ENCODE measurements at places on chromosomes 6 and 20. TPM values are rescaled to one million over a fixed set of nuclear protein-coding genes. Genes with fewer than 3 reads are reported as not detected.

The DLK2 gene
- 0.57 TPM for polyA plus RNA-seq

The CD24 gene
- polyA plus RNA-seq, result 1,373 TPM

The MUC22 gene
- polyA plus RNA-seq, result not detected

The PAX1 gene
- not detected for polyA plus RNA-seq

The MYLIP gene
- polyA plus RNA-seq, result 26.7 TPM

The LAMP5 gene
- polyA plus RNA-seq, result 0.29 TPM

The TSPO2 gene
- polyA plus RNA-seq, result 0.31 TPM

The CALHM5 gene
- 0.03 TPM for polyA plus RNA-seq

The MATN4 gene
- 3.3 TPM for polyA plus RNA-seq

DNA sequence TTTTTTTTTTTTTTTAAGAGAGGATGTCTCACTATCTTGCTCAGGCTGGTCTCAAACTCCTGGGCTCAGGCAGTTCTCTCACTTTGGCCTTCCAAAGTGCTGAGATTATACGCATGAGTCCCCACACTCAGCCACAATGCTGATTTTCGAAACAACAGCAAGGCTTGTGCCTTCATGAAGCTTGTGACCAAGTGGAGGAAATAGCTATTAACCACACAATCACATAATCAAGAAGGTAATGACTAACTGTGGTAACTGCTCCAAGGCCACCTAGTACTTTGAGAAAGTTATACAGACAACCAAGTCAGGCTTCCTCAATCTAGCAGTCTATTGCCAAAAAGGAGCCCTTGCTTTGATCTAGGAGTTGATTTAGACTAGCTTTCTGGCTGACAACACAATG is 46.3 kb downstream of the SOD2 start:
- no peak for DNase-seq

DNA sequence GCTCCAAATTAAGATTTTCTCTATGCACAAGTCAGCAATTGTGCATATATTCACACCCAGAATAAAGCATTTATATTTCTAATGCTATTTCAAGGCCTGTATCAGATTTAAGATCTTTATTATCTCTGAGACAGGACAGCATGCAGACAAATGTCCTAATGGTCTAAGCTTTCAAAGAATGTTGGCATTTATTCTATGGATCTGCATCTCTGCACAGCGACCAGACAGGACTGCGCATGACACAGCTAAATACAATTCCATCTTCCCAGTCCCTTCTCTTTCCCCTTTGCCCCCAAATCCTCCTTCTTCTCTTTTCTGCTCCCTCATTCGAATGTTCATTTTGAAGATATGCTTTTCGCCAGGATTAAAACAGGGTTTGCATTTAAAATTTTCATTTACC is 478.5 kb downstream of the PKHD1 start:
- DNase-seq, result no peak

- peak; percentile 88 for DNase-seq
These were observed 538.3 kb upstream of the BTBD3 start for GRCh38 chr20:11379257-11380011.

- DNase-seq, result peak; percentile 92
These were observed 50.5 kb upstream of the ASIP start for GRCh38 chr20:34190679-34191090.

GRCh38 chr6:10894958-10895357 is 8.1 kb downstream of the SYCP2L start:
- DNase-seq, result no peak

- DNase-seq, result peak; percentile 53
These were observed 21.1 kb downstream of the CHMP4B start for GRCh38 chr20:33832103-33832804.

DNA sequence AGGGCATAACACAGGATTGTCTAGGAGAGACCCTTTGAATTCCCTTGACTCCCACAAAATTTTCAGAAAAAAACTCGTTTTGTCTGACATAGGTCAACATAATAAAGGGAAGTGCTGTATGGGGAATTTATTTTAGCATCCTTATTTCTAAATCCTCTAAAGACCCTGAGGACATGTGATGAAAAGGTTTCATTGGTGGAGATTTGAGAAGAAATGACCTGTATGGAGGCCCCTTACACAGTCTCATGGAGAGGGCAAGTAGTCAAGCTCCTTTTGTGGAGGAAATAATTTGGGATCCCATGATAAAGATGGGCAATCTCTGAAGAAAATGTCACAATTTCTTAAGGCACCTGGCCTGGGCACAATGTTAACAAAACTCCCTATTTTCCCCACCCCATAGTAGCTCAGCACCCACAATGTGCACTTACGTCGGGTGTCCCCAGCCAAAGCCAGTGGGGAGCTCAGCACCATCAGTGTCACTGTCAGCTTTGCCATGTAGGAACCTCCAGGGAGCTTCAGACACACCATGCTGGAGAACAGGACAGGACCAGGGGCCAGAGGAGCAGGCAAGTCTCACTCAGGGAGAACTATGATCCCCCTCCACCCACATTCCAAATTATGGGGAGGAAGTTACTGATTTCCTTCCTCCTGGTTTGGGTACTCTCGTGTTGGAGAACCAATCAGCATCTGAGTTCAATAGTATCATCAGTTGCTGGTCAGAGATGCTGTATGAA is at the start of gene HLA-DRB5:
Gene HLA-DRB5, minus strand, starts transcription at position 591 of the 734 bp plus-strand sequence. Its CDS starts 63 bp downstream, at position 528.
- DNase-seq, result peak; percentile 56

- DNase-seq, result no peak
These were observed 100.8 kb downstream of the HIVEP2 start for GRCh38 chr6:142844065-142844755.

DNA sequence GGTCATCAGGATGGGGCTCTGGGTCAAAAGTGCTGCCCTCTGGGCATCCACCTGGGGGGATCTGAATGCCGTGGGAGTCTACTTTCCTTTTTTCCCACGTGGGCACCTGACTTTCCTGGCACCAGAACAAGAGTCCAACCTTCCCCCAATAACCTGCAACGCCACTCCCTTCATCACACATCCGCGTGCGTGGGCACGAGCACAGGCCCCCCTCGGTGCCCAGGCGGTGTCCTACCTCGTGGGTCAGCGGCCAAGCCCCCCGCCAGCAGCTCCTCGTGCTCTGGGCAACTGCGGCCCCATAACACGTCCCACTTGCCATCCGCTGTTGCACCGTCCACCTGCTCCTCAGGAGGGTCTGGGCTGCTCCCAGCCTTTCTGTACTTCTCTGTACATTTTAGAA is 87.0 kb downstream of the YTHDF1 start:
- no peak for DNase-seq
